HepG2 (cell line): ENCODE measurements at places on chromosomes 13 and 19. TPM values are rescaled to one million over a fixed set of nuclear protein-coding genes. Genes with fewer than 3 reads are reported as not detected.

Gene MAB21L1
- polyA plus RNA-seq = not detected in 2 replicates

Gene IZUMO1
- 0.07 and 0.16 TPM in 2 replicates for polyA plus RNA-seq

Gene KIRREL2
- polyA plus RNA-seq = 0.17 and 0.18 TPM in 2 replicates

Gene FPR2
- polyA plus RNA-seq = not detected in 2 replicates

Gene NMRK2
- polyA plus RNA-seq = not detected in 2 replicates

Gene GNG8
- polyA plus RNA-seq = not detected in 2 replicates
